HTR-8/SVneo (cell line): ENCODE measurements at places on chromosomes 2 and 18.

DNA sequence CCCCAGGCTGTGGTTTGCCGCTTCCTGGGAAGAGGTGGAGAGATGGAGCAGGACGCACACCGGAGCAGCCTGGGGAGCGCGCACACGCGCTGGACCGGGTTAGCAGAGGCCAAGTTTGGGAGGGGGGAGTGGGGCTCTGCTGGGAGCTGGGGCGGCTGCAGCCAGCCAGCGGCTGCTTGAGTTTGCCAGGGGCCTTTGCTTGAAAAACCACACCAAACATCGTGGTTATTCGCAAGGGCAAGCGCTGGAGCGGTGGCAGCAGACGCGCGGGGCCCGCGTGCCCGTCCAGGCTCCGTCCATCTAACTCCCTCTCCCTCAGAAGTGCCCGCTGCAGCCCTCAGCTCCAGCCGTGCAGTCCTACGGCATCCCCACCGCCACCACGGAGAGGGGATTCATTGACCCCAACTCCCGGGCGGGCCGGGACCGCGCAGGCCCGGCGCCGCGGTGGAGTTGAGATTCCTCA lies 4.6 kb downstream of the PTGR3 start:
- DNase-seq: no peak

- DNase-seq: no peak
Observed at GRCh38 chr2:181607629-181608590, 49.0 kb downstream of the CERKL start.

DNA sequence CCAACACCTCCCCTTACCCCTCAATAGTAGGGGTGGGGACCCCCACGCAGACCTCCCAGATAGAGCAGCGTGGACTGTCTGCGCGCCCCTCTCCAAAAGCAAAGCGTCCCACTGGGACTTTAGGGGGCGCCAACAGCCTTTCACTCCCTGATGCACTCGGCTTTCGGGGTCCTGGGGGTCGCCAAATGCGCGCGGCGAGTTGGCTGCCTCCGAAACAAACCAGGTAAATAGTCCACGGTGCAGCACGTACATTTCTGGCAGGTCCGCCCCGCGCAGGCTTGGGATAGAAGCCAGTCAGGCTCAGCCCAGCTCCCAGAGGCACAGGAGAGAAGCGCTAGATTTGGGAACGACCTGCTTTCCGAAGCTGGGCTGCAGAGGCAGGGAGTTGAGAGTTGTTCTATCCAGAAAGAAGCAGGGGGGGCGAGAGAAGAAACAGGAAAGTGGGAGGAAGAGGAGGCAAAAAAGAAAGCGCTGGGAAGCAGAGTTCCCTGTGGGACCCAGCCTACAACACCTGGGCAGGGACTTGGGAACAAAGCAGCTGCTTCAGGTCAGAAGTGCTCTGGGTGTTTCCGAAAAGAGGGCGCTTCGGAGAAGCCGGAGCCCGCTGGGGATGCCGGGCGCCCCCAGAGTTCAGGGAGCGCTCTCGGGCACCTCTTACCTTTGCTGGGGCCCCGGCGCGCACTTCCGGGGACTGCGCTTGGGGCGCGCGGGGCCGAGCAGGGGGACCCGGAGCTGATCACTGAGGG lies 544 bp downstream of the EVA1A start:
- no peak for DNase-seq

DNA sequence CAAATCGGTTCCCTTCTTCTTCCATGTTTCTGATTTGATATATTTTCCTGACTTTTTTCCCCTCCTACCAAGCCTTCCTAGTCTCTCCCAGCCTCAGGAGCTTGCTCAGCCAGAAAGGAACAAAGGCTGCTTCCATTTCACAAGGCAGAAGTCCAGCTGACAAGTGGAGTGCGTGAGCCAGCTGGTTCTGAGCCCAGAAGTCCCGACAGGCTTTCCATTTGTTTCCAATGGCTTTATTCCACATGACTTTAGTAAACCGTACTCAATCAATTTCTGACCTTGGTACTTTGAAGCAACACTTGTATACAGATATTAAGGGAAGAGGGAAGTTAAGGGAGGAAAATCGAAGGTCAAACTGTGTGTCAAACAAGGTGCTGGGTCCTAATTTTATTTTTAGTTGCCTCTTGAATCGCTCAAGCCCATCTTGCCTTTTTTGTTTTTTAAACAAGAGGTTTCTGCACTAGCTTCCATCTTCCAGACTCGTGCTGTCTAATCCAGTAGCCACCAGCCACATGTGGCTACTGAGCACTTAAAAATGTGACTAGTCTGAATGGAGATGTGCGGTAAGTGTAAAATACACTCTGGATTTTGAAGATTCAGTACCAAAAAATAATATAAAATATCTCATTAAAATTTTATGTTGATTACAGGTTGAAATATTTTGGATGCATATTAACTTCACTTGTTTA lies 36.2 kb downstream of the WIPF1 start:
- DNase-seq: no peak

DNA sequence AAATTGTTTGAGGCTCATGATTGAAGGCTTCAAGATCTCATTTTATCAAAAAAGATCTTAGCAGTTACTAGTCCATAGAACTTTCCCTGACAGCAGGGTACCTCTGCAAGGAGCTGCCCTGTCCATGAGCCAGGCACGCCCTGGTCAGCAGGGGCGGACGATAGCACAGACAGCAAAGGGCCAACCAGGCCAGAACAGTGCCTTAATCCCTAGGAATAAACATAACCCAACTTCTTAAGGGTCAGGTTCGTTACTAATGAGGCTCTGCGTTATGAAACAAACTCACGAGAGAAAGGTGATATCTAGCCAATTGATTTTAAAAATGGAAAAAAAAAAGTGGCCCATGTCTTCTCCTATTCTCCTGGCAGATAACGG lies 59.2 kb downstream of the BCL2 start:
- no peak for DNase-seq

DNA sequence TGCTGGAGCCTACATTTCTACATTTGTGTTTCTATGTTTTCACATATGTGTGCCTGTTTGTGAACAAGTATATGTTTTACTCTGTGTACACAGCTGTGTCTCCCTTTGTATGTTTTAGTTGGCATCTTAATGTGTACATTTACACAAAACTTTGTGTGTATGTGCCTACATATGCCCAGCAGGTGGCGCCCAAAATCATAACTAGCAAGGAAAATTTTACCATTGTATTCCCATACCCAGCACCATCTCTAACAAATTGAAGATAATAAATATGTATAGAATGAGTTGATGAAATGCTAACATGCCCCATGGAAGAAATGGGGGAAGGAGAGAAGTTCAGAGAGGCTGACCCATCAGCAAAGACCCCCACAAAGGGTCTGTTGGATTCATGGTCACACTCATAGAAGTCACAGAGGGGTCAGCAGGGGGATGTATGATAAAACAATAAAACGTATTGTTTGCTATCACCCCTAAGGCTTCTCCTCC lies 48.1 kb downstream of the PKDCC start:
- DNase-seq: peak; percentile 50

- DNase-seq: no peak
Observed at GRCh38 chr2:223232896-223233295, 180.9 kb downstream of the KCNE4 start.

GRCh38 chr2:132547090-132547687 lies 122.8 kb downstream of the LYPD1 start:
- peak; percentile 61 for DNase-seq

GRCh38 chr18:23226391-23226790 lies 91.1 kb downstream of the CABLES1 start:
- DNase-seq: no peak

- DNase-seq: no peak
Observed at GRCh38 chr2:111066062-111066593, 54.6 kb upstream of the BCL2L11 start.

GRCh38 chr2:15300624-15301573 lies 260.2 kb downstream of the NBAS start:
- DNase-seq: no peak

DNA sequence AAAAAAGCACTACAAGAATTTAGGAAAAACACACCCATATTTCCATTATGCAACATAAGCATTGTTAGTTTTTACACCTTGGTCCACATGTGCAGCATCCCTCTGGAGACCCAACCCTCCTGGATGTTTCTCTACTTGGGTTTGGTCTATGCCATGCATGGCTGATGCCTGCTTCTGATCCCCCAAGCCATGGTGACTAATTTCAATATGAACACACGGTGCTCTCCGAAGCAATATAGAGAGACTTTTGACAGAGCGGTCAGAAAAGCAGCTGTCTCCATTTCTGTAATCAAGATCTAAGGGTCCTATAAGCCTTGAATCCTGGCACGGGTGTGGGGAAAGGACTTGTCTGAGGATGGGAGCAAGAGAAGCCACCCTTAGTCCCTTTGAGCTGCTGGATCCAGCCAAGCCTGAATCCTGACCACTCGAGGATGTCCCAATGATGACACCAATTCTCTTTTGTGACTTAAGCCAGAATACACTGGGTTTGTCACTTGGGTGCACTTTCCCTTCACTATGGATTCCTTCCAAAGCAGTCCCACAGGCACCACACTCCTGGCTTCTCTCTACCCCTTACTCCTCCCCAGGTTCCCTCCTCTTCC lies 91.5 kb downstream of the ACTR2 start:
- DNase-seq: no peak

DNA sequence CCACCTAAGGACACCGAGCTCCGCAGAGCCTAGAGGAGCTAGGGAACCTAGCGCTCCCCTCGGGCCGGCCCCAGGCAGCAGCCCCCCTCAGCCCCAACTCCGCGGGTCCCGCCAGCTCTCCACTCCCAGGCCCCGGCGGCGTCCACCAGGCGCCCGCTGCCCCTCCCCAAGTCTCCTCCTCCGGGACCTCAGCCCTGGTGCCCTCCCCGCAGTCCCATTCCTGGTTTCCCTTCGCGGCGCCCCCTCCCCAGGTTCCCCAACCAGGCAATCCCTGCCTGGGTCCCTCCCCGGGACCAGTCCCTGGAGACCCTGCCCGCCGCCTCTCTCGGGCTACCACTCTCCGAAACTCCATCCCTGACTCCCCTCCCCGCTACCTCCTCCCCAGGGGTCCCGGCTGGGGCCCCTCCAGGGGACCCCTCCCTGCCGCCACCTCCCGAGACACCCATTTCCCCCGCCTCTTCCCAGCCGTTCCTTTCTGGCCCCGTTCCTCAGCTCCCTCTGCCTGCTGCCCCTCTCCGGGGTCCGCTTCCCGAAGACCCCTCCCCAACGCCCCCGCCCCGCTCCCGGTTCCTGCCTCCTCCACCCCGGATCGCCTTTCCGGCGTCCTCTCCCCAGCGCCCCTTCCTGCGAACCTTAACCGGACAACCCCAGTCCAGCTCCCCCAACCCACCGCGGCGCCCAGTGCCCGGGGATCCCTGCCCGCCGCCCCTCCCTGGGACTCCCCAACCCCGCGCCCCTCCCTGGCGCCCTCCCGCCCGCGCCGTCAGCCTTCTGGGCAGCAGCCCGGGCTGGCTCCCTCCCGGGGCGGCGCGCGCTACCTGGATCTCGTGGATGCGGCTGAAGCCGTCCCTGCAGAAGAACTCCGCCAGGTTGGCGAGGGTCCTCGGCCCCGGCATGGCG lies 678 bp downstream of the CYP27C1 start:
- no peak for DNase-seq

DNA sequence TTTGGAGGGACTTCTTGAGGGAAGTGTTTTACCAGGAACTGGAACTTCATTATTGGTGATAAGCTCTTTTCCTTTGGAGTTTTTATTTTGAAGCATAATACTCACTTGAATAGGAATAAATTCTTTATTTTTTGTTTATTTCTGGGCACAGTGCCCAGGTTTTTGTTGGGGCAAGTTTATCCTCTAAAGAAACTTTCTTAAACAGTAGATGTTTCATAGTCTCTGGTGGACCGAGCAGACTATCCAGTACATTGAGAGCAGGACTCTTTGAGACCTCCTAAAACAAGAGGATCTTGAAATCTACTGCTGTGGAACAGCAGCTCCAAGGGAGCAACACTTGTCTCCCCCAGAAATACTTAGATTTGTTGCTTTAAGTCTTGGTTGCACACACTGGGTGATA lies 109.4 kb downstream of the PARD3B start:
- DNase-seq: no peak
